Ascending aorta (tissue), 2 donors: ENCODE measurements at places on chromosomes 7 and 10.

GRCh38 chr7:24858108-24858977 lies 101.1 kb upstream of the GSDME start:
- no peak for DNase-seq

DNA sequence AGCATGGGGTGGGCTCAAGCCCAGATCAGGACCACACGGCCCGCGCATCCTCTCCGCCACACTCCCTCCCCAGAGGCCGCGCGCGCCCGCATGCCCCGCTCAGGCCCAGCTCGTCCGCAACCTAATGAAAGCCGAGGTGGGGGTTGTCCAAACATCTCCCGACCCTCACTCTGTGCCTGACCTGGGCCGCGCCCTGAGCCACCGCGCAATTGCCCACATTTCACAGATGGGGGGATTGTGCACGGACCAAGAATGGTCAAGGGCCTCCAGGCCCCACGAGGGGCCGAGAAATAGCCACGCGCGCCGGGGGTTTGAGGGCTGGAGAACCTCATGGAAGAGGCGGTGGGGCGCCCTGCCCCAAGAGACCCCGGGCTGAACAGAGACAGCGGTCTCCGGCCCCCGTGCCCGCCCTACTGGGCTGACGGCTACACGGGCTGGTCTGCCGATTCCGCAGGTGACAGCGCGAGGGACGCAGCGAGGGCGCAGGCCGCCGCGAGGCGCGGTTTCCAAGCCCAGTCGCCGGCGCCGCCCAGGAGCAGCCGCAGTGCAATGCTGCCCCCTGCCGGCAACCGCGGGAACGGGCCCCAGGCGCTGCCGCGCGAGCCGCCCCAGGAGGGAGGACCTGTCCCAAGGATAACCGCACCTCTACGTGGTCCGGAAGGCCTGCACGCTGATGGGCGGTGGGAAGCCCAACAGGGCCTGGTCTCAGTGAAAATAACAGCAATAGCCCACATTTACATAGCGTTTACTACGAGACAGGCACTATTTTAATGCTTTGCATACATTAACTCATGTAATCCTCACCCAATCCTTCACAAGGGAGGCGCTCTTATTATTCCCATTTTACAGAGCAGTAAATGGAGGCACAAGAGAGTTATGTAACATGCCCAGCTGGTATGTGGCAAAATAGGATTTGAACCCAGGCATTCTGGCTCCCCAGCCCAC lies 10.5 kb upstream of the GRID1 start:
- peak; percentile 80 for DNase-seq

GRCh38 chr10:47262606-47263533 lies 37.1 kb upstream of the GDF10 start:
- DNase-seq = no peak

GRCh38 chr7:40760987-40761386 lies 626.2 kb downstream of the SUGCT start:
- DNase-seq = no peak

- no peak for DNase-seq
Measured at GRCh38 chr7:131640686-131641085, 84.3 kb upstream of the PODXL start.

GRCh38 chr10:119728172-119728800 lies 2.4 kb downstream of the INPP5F start:
- DNase-seq = no peak

GRCh38 chr7:45652630-45653029 lies 78.5 kb downstream of the ADCY1 start:
- DNase-seq = no peak

- DNase-seq = no peak
Measured at GRCh38 chr10:46299536-46300369, 13.0 kb downstream of the ANTXRL start.

- DNase-seq = no peak
Measured at GRCh38 chr10:120367341-120367740, 89.7 kb upstream of the PLPP4 start.

DNA sequence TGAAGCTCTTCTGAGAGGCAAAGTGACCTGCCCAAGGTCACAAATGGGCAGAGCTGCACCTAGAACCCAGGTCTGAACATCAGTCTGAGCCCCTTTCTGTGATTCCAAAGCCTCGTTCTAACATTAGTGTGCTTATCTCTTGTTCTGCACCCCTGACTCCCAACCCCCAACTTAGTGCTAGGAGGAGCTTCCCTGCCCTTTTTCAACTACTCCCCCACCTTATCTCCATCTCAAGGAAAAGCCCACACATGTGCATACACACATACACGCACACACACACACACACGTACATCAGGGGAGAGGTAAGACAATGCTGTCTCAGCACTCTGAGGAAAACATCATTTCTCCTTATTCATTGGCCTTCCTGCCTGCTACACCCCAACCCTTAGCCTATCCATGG lies 8.3 kb downstream of the PRRT4 start:
- no peak for DNase-seq
